NCI-H446 treated with DMSO at 0.1 percent for 48 hours (cell line): ENCODE measurements at places on chromosomes 12 and 14.

DNA sequence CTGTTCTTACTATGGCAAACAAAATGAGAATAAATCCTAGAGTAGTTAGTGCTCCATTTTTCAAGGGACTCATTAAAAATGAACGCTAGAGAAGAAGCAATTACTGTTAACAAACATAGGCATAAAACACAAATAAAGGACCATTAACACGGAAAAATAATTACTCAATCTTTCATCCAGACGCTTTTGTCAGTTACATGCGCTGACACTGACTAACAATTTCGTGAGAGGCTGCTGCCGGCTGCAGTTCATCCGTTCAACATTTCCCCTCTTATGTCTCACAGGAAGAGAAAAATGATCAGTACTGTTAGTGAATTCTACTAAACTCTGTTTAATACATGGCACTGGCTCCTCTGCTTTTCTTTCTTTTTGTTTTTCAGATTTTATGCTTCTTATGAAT lies 472.7 kb upstream of the FLRT2 start:
- DNase-seq: no peak

- DNase-seq: no peak
Observed at GRCh38 chr12:68477261-68477772, 133.4 kb upstream of the RAP1B start.

- DNase-seq: no peak
Observed at GRCh38 chr12:39587225-39587624, 32.4 kb downstream of the ABCD2 start.

- no peak for DNase-seq
Observed at GRCh38 chr14:39212693-39213092, 21.0 kb upstream of the MIA2 start.

DNA sequence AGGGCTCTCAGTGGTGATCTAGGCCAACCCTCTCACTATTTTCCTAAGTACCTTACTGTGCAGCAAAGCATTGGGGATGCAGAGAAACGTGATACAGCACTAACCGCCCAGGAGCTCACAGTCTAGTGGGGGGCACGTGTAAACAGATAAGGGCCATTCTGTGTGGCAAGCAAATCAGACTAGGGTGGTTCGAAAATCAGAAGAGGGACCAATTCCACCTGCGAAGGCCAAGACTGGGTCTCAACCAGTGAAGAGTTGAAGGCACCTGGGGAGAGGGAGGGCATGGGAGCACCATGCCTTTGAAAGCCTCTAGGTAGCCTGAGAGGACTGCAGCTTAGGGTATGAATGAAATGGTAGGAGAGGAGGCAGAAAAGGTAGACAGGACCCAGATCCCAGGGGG lies 2.2 kb downstream of the PITPNM2 start:
- no peak for DNase-seq

- DNase-seq: peak; percentile 67
Observed at GRCh38 chr12:124498275-124499189, 68.9 kb downstream of the NCOR2 start.

- no peak for DNase-seq
Observed at GRCh38 chr12:103799504-103799856, 41.6 kb downstream of the NT5DC3 start.

- DNase-seq: no peak
Observed at GRCh38 chr12:94262228-94263010, 114.0 kb downstream of the PLXNC1 start.

- DNase-seq: no peak
Observed at GRCh38 chr14:103284574-103285467, 49.2 kb upstream of the EIF5 start.

GRCh38 chr14:47674543-47675465 lies 601 bp downstream of the MDGA2 start:
- DNase-seq: no peak

GRCh38 chr12:61916831-61917230 lies 343.4 kb upstream of the USP15 start:
- DNase-seq: no peak

DNA sequence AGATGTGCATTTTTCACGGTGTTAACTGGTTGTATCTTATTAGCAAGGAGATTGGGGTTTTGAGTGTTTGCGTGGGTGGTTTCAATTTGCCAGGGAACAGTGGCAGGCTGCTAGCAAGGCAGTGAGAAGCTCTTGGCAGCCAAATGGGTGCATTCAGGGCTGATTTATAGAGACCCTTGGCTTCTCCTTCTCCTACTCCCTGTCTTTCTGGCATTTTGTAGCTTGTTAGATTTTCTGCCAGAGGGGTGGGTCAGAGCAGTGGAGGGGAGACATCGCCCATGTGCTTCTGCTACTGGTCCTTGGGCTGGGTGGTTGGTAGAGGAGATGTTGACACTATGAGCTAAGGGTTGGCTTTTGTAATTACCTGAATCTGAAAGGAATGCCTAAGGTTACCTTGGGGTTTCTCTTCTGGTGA lies 9.6 kb downstream of the CALM1 start:
- DNase-seq: peak; percentile 64

GRCh38 chr14:63611078-63611477 lies 30.6 kb downstream of the WDR89 start:
- no peak for DNase-seq

- no peak for DNase-seq
Observed at GRCh38 chr14:94562022-94562421, 780 bp downstream of the SERPINA4 start.

DNA sequence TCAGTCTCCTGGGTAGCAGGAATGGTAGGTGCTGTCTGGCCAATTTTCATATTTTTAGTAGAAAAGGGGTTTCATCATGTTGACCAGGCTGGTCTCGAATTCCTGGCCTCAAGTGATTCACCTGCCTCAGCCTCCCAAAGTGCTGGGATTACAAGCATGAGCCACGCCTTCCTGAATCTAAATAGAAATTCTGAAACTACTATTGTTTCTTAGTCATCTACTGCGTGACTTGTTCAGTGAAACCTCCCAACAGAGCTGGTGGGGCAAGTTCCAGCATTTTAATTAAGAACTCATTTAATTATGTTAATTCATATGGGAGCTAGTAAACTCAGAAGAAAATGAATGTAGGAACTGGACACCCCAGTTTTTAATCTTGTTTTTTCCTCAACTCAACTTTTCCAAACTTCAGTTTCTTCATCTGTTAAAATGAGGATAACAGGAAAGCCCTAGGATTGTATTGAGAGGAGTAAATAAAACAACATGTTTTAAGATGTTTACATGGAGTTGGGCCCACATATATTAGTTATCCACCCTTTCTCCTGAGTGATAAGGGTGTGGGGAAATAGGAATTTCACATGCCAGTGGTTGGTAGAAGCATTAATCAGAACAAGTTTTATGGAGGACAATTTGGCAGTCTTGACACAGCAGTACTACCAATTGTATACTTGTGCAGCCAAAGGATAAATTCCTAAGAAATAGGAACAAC lies 335.8 kb upstream of the E2F7 start:
- DNase-seq: no peak

DNA sequence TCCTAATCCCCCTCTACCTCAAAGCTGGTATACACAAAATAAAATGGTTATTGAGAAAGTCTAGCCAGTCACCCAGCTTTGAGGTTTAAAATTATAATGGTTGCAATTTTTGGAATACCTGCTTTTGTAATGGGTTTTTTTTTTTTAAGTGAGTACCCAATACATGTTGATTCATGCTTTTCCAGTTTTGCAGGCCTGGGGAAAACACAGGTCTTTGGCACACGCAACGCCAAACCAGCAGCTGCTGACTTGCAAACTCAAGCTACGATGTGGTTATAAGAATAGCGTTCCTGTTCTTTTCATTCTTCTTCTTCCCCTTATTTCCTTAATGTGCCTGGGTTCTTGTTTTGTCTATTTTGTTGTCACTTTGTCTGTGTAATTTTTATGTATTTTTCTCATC lies 233.0 kb downstream of the EGLN3 start:
- no peak for DNase-seq

DNA sequence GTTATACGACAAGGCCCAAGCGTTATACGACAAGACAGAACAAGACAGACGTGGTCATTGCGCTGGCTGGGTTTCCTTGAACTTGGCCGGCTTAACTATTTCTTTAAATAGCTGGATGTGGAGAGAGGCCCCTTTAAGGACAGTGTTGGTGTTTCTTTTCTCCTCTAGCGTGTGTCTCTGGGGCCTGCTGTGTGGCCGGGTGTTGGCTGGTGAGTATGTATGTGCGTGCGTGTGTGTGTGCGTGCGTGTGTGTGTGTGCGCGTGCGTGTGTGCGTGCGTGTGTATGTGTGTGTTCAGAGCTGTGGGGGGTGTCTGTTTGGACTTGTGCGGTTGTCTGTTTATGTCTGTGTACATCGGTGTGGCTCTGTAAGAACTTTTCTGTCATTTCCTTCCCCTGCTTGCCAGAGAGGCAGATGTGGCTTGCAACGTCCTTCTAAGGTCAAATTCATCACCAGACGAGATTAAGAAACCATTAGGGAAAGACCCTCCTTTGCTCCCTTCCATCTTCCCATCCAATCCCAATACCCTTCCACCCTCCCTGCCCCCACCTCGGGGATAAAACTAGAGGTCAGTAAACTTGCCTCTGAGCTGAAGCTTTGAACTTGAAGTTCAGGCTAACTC lies 78.6 kb upstream of the TBX3 start:
- no peak for DNase-seq

- no peak for DNase-seq
Observed at GRCh38 chr14:47189911-47190484, 485.4 kb downstream of the MDGA2 start.

DNA sequence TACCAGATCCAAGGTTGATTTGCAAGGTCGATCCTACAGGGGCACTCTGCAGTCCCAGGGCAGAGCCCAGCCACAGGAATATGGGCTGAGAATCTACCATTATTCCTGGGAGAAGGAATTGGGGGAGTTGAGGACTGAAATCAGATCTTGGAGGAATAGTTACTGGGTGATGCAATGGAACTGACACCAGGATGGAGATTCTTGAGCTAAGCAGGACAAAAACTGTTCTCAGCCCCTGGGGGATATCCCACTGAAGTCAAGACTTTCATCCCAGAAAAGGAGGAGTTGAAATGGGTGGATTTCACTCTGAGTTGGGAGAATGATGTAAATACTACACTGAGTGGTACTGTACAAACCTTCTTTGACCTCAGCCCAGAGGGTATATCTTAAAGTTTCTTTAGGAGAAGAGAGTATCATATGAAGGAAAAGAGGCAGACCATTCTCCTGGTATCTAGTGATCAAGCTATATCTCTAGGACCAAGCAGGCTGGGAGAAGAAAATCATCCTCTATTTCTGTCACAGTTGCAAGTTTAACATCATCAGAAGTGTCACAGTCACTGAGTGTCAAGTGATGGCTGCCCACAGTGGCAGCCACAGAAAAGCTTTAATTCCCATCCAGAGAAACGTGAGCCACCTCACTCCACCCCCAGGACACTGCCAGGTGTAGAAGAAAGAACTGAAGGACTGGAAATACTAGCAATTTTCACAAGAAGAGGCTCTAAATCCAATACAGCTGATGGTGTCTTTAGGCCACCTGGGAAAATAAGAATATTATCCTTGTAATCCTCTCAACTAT lies 181.9 kb downstream of the NUAK1 start:
- no peak for DNase-seq

GRCh38 chr14:61451891-61452400 lies 130.6 kb downstream of the PRKCH start:
- no peak for DNase-seq

DNA sequence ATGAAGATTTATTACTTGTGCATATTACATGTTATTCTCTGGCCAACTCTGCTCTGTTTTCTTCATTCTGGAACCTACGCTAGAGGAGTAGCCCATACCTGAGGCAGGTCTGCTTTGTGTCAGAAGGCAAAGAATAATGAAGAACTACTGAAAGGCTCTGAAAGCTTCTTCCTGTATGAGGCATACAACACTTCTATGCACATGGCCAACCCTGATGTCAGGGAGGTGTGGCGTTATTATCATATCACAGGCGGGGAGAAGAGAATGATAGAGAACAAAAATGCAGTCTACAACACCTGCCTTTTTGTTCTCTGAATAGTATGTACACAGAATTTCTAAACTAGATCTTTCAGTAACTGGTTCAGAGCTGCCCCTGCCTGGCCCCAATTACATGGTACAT lies 32.5 kb upstream of the CRY1 start:
- DNase-seq: no peak

DNA sequence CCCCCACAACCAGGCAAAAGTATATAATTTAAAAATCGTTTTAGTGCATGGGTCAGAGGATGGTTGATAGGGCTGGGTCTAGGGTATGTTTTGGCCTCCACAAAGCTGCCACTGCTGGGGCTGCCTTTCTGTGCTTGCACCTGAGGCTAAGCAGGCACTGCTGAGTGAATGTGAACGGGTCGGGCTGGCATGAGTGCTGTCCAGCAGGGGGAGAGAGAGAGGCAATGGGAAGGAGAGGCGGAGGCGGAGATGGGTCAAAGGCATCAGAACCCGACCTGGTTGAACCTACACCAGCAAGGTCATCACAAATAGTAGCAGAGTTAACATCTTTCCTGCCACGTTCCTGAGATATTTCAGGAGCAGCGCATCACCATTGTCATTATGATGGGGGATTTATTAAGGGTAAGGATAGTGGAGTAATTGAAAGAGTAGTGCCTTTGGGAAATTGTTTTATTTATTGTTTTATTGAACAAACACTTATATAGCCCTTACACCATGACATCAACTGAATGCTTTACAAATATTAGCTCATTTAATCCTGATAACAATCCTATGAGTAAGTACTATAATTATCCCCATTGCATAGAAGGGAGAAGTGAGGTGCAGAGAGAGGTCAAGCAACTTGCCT lies 5.8 kb upstream of the NRXN3 start:
- DNase-seq: no peak

GRCh38 chr12:52082026-52082668 lies 2.6 kb downstream of the SMIM41 start:
- DNase-seq: no peak

DNA sequence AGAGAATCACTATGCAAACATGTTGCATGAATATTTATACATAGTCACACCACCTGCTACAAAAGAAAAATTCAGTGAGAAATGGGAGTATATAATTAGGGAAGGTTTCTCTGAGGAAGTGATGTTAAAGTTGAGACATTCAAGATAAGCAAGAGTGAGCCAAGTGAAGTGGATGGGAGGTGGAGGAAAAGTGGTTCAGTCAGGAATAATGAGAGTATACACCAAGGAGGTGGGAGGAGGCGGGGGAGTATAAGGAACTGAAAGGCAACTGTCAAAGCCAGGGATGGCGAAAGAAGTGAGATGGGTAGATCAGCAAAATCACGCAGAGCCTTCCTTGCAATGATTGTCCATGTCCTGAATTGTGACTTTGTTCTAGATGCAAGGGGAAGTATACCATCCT lies 33.7 kb downstream of the PRKD1 start:
- DNase-seq: no peak

- no peak for DNase-seq
Observed at GRCh38 chr12:52436828-52437474, 2.8 kb upstream of the KRT75 start.
